ENCODE measurements at places on chromosomes 11 and 22. TPM values are rescaled to one million over a fixed set of nuclear protein-coding genes. Genes with fewer than 3 reads are reported as not detected.

Gene CHID1
- total RNA-seq: 38.3 TPM

Gene TMPRSS4
- total RNA-seq: under 0.01 TPM

Gene KRTAP5-10
- not detected for total RNA-seq

Gene PANX3
- total RNA-seq: not detected

Gene CCDC87
- total RNA-seq: 0.44 TPM

Gene CYTH4
- 0.06 TPM for total RNA-seq

Gene XRRA1
- total RNA-seq: 10.8 TPM

Gene P2RY6
- 2.6 TPM for total RNA-seq

Gene PLA2G6
- total RNA-seq: 14.4 TPM

Gene DERL3
- 0.53 TPM for total RNA-seq

Gene FGF3
- total RNA-seq: not detected

Gene LYVE1
- total RNA-seq: 3.3 TPM

Gene SAA4
- not detected for total RNA-seq

Gene APOL4
- 0.37 TPM for total RNA-seq

Gene PTPN5
- not detected for total RNA-seq

Gene BIK
- total RNA-seq: not detected

Gene SMC1B
- 0.13 TPM for total RNA-seq

Gene CDC42BPG
- 0.25 TPM for total RNA-seq

Gene HBD
- total RNA-seq: not detected

Gene DESI1
- 11.1 TPM for total RNA-seq

Gene CABP4
- 0.26 TPM for total RNA-seq

Gene LMO1
- not detected for total RNA-seq

Gene UBQLNL
- 0.13 TPM for total RNA-seq

Gene CRYBA4
- not detected for total RNA-seq

Gene LDLRAD3
- total RNA-seq: 4.5 TPM

Gene EXPH5
- total RNA-seq: 0.53 TPM

Gene HTR3A
- total RNA-seq: not detected

Gene OR52E8
- total RNA-seq: not detected

Gene ANO9
- total RNA-seq: not detected

Gene MMP3
- 0.06 TPM for total RNA-seq

Gene LRRC32
- total RNA-seq: 126 TPM

Gene RAG2
- total RNA-seq: not detected

Gene CKAP5
- 72.9 TPM for total RNA-seq

Gene TSGA10IP
- 0.13 TPM for total RNA-seq

Gene BRMS1
- 58.0 TPM for total RNA-seq

Gene SCN3B
- total RNA-seq: 0.13 TPM

Gene ASCC2
- total RNA-seq: 26.1 TPM

Gene SERGEF
- total RNA-seq: 37.9 TPM

Gene SLC43A1
- total RNA-seq: 6.2 TPM

Gene INSC
- total RNA-seq: 1.6 TPM

All from aortic smooth muscle cell (primary cell).